ENCODE measurements at places on chromosomes 4 and X.

DNA sequence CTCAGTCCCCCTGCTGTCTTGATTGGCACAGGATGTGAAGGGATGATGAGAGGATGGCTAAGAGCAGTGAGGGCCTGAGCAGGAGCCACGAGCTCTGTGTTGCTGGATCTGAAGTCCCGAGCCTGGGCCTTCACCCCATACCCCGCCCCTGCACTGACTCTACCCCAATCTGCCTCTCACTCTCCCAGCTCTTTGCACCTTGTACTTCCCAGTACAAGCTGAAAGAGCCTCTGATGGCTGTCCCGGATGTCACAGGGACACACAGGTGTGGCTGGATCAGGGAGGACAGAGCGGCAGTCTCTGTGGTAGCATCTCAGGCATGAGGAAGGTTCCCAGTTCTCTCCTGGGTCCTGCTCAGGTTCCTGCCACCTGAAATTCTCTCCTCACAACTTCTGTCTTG, 103.6 kb downstream of the CHIC2 start:
- DNase-seq = no peak

DNA sequence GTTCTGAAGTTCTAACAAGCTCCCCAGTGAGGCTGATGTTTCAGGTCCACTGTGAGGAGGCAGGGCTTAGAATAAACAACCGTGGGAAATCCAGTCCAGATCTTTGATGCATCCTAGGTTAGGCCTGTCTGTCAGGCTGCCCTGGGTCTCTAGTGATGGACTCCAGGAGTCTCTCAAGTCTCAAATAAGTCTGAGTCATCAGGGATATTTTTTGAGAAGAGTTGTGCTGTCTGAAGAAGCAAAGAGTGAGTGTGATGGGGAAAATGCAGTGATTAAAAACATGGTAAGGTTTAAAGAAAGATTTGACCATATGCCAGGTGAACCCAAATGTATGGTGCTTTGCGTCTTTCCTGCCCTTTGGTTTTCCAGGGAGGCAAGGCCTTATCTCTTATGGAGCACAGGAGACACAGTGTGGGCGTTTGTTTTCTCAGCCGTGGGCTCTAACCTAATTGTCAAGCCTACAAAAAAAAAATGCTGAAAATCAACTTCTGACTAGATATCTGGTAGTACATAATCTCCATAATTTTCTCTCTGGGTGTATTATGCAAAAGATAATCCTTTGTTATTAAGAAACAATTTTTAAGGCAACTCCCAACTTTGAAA, 100.7 kb downstream of the PTTG2 start:
- no peak for DNase-seq

DNA sequence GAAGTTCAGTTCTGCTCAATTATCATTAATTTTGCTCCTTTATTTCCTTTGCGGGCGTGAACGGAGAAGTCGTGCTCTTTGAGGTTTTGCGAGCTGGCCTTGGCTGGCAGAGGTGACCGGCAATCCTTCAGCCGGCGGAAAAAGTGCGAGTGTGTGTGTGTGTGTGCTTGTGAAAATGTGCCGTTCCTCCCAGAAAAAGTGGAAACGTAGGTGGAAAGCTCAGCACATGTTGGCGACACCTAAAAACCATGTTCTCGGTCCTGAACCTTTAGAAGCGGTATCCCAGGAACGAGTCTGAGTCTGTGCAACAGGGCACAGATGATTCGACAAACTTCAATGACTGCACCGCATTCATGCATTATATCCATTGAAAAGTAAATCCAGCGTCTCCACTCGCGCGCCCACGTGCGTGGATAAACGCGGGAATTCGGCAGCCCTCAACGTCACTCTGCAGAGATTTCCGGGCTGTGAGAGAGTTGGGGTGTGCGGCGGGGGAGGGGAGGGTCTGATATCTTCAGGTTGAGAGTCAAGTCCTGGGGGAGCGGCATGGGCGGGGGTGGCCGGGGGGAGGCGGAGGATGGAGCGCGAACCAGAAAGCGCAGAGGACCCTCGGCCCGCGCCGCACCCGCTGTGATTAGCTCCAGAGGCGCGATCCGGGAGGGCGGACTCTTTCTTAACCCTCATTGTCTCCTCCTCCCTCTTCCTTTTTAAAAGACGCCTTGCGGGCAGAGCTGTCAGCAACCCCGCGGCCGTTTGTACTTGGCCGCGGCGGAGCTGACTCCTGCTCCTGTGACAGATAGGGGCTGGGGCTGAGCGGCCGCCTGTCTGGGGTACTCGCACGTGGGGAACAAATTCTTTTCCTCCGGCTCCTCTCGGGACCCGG, at the start of gene SHISA3:
TSS of gene SHISA3 (plus strand) at position 737 of the 883 bp plus-strand sequence. CDS start 569 bp downstream, outside the sequence.
- no peak for DNase-seq

- no peak for DNase-seq
Measured at GRCh38 chrX:40891798-40892197, 156.5 kb upstream of the MED14 start.

DNA sequence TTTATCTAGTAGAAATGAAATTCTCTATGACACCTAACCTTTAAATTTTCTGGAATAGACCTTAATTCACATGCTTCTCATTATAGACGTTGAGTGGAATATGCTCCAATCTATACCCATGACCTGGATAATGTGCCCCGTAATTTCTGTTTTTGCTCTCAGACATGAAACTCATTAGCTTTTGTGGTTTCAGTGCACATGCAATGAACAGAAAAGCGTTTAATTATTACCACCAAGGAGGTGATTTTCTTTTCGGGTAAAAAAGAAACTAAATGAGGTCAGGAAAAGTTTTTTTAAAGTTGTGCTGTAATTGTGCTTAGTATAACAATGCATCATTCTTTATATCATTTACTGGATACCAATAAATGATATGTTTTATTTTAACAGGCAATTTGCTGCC, 1703.9 kb upstream of the TENM3 start:
- DNase-seq = no peak

DNA sequence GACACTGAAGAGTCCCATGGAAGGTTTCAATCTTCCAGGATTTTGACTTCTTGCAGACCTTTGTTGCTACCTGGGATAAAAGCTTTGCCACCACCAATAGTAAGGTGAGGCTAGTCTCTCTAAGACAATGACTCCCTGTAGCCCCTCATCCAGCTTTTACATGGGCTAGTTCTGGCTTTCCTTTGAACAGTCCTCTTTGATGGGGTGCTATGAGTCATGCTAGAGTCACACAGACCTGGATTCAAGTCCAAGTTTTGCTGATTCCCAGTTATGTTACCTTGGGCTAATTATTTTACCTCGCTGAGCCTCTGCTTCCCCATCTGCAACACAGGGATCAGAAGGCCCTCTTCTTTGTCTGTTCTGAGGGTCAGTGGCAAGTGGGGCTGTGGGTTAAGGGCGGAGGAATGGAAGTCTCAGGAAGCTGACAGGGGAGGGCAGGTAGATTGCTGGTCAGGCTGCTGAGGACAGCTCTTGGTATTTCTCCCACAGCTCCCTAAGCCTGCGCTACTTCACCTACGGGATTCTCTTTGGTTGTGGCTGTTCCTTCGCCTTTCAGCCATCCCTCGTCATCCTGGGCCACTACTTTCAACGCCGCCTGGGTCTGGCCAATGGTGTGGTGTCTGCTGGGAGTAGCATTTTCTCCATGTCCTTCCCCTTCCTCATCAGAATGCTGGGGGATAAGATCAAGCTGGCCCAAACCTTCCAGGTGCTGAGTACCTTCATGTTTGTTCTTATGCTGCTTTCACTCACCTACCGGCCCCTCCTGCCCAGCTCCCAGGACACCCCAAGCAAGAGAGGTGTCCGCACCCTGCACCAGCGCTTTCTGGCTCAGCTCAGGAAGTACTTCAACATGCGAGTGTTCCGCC, 90.3 kb downstream of the RLIM start:
- no peak for DNase-seq

DNA sequence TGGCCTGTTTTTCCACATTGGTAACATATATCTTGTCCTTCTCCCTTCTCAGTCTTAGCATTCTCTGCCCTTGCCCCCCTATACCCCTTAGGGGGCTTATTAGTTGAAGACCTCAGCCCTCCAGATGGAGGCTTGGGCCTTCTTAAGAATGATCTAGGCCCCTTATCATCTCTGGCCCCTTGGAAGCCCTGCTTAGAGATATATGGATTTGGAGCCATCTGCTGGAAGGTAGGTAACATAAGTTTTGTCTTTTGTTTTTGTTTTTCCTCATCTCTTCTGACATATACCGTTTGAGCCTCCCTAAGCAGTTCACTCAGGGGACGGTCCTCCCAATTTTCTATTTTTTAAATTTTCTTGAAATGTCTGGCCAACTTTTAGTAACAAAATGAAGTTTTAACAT, 48.3 kb upstream of the NAP1L2 start:
- no peak for DNase-seq

GRCh38 chrX:72304877-72305276, 837 bp downstream of the CITED1 start:
- no peak for DNase-seq

- DNase-seq = no peak
Measured at GRCh38 chr4:121272526-121272925, 108.3 kb downstream of the QRFPR start.

DNA sequence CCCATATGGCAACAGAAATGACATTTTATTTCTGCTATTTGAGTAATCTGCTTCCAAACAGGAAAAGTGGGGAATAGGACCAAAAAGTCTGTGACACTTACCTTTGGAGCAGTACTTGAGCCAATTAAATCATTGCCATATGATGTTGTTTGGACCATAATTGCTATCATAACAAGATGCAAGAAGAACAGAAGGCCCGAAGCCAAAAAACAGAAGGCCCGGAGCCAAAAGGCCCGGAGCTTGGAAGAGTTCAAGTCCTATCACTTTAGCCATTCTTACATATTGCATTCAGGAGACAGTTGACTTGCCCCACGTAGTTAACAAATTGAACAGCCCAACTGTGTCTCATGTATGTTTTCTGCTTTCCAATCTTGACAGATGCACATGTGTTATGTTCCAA, 285.6 kb downstream of the ARHGAP24 start:
- DNase-seq = no peak

GRCh38 chr4:180587379-180587778, 1655.8 kb upstream of the TENM3 start:
- DNase-seq = no peak

DNA sequence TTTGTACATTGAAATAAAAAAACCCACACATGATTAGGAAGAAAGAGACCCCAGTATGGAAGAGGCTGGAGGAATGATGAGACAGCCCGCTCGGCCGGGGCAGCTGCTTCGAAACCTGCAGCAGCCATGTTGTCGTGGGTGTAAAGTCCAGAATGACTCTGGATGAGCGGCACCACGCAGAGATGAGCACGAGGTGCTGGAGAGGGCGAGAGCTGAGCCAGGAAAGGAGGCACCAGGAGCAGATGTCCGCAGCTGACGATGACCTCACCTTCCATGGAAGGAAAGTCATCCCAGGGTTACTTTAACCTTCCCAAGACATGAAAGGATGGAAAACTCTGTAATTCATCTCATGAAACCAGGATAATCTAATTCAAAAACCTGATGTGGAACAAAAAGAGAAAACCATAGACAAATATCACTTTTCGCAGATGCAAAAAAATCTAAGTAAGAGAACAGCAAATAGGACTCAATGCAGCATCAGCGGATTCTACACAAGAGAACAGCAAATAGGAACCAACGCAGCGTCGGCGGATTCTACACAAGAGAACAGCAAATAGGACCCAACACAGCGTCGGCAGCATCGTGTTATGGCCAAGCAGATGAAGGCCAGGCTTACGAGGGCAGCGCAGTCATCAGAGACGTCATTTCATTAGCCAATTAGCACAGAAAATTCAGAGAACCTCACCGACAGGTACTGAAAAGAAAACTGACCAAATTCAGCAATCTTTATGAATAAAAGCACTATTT, 25.9 kb upstream of the SPON2 start:
- DNase-seq = no peak

GRCh38 chr4:156497486-156497885, 474.1 kb downstream of the PDGFC start:
- DNase-seq = no peak

- no peak for DNase-seq
Measured at GRCh38 chr4:163966612-163967011, 472.1 kb downstream of the TMA16 start.

GRCh38 chr4:185888676-185889075, 76.7 kb upstream of the SORBS2 start:
- no peak for DNase-seq

DNA sequence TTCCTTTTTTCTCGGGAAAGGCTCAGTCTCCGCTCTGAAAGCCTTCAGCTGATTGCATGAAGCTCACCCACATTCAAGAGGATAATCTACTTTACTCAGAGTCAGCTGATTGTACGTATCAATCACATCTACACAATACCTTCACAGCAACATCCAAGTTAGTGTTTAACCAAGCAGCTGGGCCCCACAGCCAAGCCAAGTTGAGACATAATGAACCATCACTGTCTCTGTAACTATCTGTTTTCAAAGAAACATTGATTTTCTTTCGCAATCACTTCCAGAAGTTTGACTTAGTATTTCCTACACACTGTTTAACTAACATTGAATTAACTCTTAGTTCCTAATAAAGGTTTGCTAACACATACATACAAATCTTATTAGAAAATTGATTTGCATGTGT, 40.3 kb downstream of the RWDD4 start:
- no peak for DNase-seq

- peak; percentile 32 for DNase-seq
Measured at GRCh38 chr4:39044364-39044955, 12.3 kb upstream of the TMEM156 start.

- DNase-seq = peak; percentile 46
Measured at GRCh38 chr4:30863021-30863420, 142.9 kb downstream of the PCDH7 start.

DNA sequence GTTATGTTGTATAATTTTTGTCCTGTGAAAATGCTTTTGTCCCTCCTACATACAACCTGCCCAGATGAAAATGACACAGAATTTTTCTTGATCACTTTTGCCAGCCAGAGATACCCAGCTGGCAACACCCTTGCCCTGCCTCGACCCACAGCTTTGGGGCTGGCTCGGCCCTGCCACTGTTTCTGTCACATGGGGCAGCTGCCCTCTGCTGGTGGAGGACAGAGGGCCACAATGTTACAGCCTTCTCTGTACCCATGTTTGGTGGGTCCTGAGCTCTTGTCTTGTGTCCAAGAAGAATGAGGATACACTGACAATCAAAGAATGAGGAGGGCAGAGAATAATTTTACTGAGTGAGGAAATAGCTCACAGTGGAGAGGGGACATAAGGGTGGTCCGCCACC, 31.1 kb downstream of the BMP15 start:
- no peak for DNase-seq

DNA sequence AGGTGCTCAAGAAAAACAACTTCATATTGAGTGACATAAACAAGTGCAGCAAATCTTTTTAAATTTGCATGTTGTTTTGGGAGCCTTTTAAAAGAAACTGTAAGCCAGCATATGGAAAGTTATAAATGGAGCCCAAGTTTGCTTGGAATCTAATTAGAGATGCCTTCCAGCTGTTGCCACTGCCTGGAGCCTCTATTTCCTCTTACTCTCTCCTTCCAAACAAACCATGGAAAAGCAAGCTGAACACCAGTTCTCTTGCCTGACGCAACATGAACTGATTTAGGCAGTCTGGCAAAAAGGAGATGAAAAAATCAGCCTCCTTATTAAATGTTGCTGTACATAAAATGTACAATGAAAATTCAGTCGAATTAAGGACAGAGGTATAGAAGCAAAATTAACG, 21.5 kb downstream of the ARSJ start:
- DNase-seq = no peak

- DNase-seq = no peak
Measured at GRCh38 chr4:109411964-109412363, 21.7 kb upstream of the SEC24B start.
